ENCODE measurements at places on chromosomes 5 and 9.

DNA sequence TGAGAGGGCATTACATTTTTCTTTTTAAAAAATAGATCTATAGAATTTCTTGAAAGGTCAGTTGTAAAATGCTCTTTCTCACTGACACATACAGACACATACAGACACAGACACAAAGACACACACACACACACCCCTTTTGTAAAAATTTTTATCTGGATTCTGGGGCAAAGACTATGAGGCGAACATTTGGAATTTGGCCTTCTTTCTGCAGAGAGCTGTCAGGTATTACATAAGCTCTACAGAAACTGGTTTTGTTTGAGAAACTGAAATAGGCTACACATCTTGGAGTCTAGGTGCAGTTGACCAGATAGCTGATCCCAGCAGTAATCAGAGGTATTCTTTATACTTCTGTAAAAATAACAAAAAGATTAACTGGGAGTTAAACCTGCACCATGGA lies 315.9 kb upstream of the RPS23 start:
- no peak for DNase-seq

- DNase-seq: no peak
These were observed 2.5 kb downstream of the SH3TC2 start for GRCh38 chr5:149060325-149060724.

- DNase-seq: no peak
These were observed 9.1 kb upstream of the HSPB3 start for GRCh38 chr5:54446379-54446732.

DNA sequence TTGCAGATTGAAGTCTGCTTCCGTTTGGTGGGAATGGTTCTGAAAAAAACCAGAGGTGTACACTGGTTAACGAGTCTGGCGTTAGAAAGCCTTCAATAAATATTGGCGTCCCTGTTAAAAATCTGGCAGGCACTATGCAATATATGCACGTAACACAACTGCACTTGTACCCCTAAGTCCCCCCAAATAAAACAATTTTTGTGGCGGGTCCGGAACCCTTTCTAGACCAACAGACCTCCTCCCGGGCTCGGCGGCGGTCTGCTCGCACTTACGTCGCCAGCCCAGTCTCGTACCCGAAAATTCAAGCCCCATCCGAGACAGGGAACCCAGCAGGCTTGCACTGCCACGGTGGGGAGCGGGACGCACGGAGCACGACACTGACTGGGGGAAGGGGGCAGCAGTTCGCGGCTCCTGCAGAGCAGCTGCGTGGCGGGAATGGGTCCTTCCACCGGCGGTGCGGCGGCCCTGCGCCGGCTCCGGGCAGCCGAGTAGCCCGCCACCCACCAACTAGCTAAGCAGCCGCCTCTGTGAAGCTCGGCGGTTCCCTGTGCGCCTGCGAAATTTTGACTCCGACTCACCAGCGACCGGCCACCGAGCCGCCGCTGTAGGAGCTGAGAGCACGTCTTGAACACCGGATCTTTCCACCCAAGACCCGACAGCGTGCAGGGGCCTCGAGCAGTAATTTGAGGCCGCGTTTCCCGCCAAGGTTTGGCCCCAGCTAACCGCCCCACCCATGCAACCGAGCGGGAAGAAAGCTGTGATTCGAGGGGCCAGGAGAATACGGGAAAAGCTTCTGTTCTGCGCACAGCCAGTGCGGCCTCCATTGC lies 3.9 kb downstream of the MCIDAS start:
- DNase-seq: no peak

DNA sequence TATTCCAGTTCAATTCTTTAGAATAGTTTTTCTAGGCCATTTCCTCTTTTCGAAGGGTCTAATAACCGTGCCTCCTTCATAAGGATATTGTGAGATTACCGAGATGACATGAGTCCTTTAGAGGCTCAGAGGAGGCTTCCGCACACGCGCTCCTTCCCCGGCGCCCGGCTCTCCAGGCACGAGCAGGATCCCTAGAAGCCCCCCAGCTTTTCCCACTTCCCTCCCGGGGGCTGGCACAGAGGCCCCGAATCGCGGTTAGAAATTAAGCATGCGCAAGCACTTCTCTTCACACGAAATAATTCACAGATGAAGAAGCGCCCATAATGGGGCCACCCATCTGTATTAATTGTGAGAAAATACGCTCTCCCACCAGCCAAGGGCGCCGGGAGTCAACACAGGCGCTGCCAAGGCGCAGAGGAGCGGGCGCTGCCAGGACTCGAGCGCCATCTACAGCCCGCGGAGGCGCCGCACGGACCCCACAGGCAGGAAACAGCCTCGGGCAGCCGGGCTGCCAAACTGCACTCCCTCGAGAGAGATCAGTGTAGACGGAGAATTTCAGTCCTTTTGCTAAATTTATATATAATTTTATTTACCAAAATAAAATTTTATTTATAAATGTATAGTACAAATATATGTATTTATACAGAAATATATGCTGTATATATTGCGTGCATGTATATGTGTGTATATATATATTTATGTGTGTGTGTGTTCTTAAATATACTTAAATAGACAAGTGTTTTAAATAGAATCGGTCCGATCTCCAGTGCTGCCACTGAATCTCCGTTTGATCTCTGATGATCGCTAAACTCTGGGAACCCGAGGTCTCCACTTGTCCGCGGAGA lies 258.1 kb upstream of the NFIL3 start:
- DNase-seq: no peak

GRCh38 chr5:119327018-119327417 lies 28.8 kb upstream of the TNFAIP8 start:
- DNase-seq: no peak

- DNase-seq: no peak
These were observed 89.6 kb upstream of the LRRTM2 start for GRCh38 chr5:138964647-138965201.

- DNase-seq: no peak
These were observed 46.3 kb downstream of the PTCD2 start for GRCh38 chr5:72366324-72366976.

GRCh38 chr5:163633926-163634460 lies 128.6 kb downstream of the MAT2B start:
- no peak for DNase-seq

- no peak for DNase-seq
These were observed 494.2 kb downstream of the ZNF608 start for GRCh38 chr5:124252191-124252638.

DNA sequence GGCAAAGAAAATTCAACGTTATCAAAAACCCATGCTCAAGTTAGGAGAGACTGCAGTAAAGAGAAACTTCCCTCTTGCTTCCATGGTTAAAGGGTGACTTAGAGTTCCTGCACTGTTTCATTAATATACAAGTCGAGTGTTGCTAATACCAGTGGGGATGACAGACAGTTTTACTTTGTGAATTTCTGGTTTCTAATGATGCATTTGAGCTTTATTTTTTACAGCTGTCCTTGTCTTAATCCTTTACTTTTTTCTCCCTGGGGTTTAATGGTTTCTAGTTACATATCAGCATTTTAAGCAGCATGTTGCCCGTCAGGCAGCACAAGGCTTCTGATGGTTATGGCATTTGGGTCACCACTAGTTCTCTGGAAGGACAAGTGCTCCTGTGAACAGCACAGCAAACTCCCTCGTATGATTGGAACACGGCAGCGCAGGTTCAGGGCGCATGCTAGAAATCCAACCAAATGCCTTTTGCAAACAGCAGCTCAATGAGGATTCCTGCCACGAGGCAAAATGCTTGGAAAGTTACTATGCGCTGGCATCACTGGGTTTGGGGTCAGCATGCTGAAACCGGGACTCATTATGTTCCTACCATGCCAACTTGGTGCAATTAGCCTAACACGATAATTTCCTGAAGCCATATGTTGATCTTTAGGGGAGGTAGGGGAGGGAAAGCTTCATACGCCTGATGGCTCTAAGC lies 463.8 kb downstream of the BNC2 start:
- no peak for DNase-seq

DNA sequence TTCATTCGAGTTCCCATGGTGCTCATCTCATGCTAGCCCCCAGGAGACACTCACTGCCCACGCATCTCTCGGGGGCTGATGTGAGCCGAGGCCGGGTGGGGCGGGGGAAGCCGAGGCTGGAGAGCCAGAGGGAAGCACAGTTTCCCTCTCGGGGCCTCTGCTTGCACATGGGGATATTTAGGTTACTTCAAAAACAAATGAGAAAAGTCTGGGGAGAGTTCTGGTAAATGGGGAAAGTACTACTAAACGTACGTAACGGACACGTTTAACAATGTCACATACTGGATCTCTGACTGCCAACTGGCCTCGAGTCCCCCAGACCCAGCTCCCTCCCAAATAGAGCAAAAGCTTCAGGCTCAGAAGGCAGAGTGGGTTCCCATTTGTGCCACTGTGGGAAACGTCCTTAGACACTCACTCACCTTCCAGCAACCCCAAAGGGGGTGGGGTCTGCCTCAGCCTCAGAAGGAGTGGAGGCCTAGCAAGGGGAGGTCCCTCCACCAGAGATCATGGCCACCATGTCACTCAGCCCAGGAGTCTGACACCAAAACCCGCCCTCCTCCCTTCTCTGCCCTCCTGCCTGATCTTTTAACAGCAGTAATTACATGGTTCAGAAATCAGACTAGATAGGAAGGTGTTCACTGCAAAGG lies 33.8 kb upstream of the NTNG2 start:
- no peak for DNase-seq

DNA sequence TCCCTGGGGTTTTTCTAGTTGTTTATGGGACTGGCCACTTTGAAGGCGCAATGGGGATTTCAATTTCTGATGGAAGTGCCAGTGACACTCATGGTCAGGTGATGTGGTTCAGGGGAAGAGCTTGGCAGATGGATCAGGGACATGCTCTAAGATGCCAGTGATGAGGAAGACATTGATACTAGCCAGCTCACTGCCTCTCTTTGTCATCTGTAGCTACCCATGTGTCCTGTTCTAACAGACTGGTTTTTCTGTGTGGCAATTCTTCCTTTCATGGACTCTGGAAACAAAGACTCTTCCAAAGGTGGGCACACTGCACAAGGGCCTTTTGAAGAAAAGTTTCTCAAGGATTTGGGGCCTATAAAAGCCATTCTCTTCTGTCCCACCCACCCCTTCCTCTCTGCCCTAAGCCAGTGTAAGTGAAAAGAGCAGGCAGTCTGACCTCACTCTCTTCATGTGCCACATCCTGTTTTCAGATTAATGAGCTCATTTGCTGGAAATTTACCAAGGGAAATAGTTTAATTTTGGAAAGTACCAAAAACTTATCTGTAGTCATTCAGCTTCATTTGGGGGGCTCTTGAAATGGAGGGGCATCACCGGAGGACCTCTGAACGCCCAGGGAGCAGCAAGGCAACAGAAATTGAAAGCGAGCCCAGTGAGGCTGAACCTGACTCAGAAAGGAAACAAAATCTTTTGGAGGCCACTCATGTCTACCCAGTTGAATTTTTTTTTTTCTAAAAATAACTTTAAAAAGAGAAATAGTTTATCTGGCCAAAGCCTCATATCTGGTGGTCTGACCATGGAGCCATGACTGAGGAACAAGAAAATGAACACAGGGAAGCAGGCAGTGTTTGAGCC lies 4.9 kb upstream of the TRAF1 start:
- DNase-seq: no peak

DNA sequence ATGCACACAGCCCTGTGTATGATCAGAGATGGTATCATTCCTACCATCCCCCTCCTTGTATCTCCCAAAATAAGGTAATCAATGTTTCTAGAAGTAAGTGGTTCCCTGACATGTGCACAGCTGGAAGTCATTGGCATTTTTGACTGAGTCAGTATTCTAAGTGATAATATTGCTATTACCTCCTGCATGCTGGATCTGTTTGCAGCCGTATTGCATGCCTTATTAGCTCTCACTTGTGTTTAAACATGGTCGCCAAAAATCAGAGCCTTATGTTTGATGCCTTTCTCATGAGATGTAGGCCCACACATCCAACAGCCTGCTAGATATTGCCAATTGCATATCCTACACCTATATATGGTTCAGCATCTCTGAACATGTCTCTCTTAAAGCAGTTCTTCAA lies 254.3 kb downstream of the CDH12 start:
- DNase-seq: no peak

GRCh38 chr5:127492854-127493738 lies 24.3 kb upstream of the PRRC1 start:
- no peak for DNase-seq

DNA sequence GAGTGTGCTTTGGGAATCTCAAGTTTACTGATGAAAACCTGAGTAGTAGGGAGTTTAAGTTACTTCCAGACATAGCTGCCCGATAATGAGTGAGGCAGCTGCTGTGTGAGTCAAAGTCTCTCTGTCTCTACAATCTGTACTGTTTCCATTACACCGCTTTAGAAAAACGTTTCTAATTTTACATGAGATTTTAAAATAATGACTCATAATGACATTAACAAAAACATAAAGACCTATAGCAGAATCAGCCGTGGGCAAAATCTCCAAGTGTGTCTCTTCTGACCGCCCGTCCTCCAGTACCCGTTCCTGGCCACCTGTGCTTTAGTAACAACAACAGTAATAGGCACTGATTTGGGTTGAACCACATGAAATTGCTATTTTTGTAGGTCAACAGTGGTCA lies 69.6 kb upstream of the PRRC1 start:
- DNase-seq: no peak

DNA sequence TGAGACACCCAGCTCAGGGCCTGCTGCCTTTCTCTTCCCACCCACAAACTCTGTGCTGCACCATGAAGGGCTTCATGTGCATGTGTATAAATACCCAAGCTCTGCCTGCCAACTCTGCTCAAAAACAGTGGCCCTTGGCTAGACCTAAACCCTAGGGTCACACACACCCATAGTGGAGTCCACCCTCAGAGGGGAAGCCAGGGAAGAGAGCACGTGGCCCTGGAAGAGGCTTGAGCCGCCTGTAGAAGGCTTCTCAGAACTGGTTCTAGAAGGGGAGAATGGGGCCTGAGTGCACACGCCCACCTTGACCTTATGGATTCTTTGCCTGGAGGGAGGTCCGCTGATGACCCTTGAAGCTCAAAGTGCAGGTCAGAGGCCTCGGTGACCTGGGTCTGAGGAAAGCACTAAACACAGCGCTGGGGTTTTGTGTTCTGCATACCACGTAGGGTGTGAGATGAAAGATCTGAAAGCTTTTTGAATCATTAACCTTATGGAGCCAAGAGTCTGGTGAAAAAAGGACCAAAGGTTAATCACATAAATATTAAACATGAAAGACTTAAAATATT lies 60.6 kb downstream of the CYFIP2 start:
- DNase-seq: no peak
